ENCODE measurements at places on chromosomes 5 and 9. TPM values are rescaled to one million over a fixed set of nuclear protein-coding genes. Genes with fewer than 3 reads are reported as not detected.

DNA sequence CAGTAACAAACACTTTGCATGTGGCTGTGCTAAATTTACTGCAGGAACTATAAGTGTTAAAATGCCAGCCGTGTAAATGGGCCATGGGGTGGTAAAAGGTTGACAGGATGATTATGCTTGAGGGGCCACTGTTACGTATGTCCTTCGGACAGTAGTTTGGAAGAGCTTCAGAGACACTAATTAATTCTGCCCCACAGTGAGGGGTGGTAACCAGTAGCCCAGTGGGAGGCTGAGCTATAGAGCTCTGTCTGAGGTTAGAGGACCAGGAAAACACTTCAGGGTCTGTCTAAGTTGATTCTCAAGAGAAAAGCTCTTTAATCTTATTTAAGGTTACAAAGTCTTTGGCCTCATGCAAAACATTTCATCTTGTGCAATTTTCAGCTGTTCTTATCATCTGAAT, 176.6 kb downstream of the DMRTA1 start:
- H3K36me3 ChIP-seq = no peaks in the 10 kb centered on the region
- no peaks in the 10 kb centered on the region for H3K4me1 ChIP-seq
- no peak for DNase-seq
- H3K27me3 ChIP-seq = no peaks in the 10 kb centered on the region

GRAMD2B gene
- polyA plus RNA-seq = 3.8 TPM

GRCh38 chr5:127723571-127723970, 20.4 kb downstream of the CCDC192 start:
- no peak overlapping the region for H3K4me3 ChIP-seq
- no peak for DNase-seq
- H3K36me3 ChIP-seq = no peaks in the 10 kb centered on the region
- no peaks in the 10 kb centered on the region for H3K27me3 ChIP-seq
- no peak overlapping the region for H3K27ac ChIP-seq

DNA sequence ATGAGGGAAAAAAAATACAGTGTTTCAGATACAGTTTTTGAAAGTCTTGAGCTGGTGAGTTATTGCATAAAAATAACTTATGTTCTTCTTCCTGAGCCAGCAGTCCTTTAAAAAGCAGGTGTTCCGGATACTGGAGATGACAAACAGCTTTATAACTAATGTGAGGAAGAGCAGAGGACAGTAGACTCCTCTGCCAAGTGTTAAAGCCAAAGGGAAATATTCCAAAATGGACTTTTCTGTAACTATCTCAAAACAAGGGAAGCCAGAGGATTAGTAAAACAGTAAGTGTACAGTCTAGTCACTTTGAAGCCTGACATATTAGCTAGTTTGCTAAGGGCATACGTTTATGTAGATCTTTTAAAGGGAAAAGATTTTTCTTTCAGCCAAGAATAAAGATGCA, 11.0 kb upstream of the SNCAIP start:
- H3K27me3 ChIP-seq = no peaks in the 10 kb centered on the region
- H3K27ac ChIP-seq = no peak overlapping the region
- DNase-seq = no peak
- H3K36me3 ChIP-seq = no peaks in the 10 kb centered on the region

DNA sequence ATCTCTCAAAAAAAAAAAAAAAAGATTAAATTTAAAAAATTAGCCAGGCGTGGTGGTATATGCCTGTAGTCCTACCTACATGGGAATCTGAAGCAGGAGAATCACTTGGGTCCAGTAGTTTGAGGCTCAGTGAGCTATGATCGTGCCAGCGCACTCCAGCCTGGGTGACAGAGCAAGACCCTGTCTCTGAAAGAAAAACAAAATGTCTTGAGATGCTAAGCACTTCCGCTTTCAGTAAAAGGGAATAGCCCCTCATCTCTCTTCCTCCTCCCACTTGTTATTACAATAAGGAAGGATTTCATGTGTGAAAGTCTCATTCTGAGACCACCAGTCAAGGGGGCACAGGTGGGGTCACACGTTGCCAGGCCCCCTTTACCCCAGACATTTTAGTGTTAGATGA, 79.4 kb downstream of the GOLPH3 start:
- H3K36me3 ChIP-seq = peaks cover 1% of the 10 kb centered on the region
- H3K4me1 ChIP-seq = no peaks in the 10 kb centered on the region
- H3K27ac ChIP-seq = no peak overlapping the region

GRCh38 chr9:84501587-84501986, 161.0 kb upstream of the SLC28A3 start:
- H3K36me3 ChIP-seq = no peaks in the 10 kb centered on the region
- H3K4me3 ChIP-seq = no peak overlapping the region
- no peaks in the 10 kb centered on the region for H3K27me3 ChIP-seq
- DNase-seq = no peak
- H3K4me1 ChIP-seq = no peaks in the 10 kb centered on the region

GRCh38 chr9:78033870-78034269, 2.3 kb upstream of the GNAQ start:
- H3K27ac ChIP-seq = no peak overlapping the region
- no peak overlapping the region for H3K4me3 ChIP-seq
- no peaks in the 10 kb centered on the region for H3K27me3 ChIP-seq

HTR4 gene
- not detected for polyA plus RNA-seq

DNA sequence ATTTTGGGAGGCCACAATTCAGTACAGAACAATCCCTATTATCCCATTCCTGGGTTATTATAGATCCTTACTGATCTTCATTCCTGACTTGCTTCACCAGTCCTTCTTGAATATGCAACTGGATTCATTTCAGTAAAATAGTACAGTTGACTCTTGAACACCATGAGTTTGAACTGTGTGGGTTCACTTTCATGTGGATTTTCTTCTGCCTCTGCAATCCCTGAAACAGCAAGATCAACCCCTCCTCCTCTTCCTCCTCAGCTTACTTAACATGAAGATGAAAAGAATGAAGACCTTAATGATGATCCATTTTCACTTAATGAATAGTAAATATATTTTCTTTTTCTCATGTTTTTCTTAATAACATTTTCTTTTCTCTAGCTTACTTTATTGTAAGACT, 8.3 kb upstream of the PDE8B start:
- H3K27me3 ChIP-seq = no peaks in the 10 kb centered on the region
- H3K4me1 ChIP-seq = no peaks in the 10 kb centered on the region
- no peak overlapping the region for H3K27ac ChIP-seq
- no peak overlapping the region for H3K4me3 ChIP-seq
- no peaks in the 10 kb centered on the region for H3K36me3 ChIP-seq
- DNase-seq = no peak

PLPP7 gene
- 0.71 TPM for polyA plus RNA-seq

CNTFR gene
- not detected for polyA plus RNA-seq

GRCh38 chr9:110114859-110115201, 93.1 kb downstream of the C9orf152 start:
- no peak overlapping the region for H3K27ac ChIP-seq
- H3K4me3 ChIP-seq = no peak overlapping the region
- H3K36me3 ChIP-seq = no peaks in the 10 kb centered on the region

DNA sequence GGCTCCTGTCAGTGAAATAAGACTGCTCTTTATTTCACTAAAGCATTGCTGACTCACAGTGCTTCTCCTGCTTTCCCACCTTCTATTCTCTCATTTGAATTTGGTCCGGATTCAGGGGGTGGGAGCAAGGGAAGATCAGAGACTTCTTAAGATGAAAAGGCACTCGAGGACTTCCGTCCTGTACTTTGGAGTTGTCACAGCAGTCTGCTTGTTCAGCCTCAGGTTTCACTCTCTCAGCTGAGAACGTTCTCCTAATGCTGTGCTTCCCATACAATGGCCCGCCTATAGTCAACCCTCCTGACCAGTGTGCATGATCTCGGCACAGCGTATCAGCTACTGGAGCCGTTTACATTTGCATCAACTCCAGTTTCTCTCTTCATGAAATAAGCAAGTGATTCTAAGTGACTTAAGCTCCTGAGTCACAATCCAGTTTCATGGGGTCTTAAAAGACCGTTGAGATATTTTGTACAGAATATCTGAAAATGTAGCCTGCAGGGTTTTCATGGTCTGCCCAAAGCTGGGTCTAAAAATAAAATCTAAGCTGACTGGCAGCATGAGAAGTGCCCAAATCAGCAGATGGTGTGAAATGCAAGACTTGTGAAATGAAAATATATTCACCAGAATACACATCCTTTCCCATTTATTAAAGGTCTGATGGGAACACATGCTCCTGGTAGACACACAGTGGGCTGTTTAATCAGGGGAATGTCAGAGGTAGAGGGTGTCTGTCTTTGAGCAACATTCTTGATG, 145.0 kb downstream of the ADCY2 start:
- no peaks in the 10 kb centered on the region for H3K27me3 ChIP-seq
- H3K4me3 ChIP-seq = no peak overlapping the region
- H3K4me1 ChIP-seq = no peaks in the 10 kb centered on the region

- H3K27ac ChIP-seq = no peak overlapping the region
- H3K4me1 ChIP-seq = no peaks in the 10 kb centered on the region
- no peaks in the 10 kb centered on the region for H3K27me3 ChIP-seq
- no peak for DNase-seq
These were observed 207.5 kb upstream of the TBCA start for GRCh38 chr5:77983482-77984199.

DNA sequence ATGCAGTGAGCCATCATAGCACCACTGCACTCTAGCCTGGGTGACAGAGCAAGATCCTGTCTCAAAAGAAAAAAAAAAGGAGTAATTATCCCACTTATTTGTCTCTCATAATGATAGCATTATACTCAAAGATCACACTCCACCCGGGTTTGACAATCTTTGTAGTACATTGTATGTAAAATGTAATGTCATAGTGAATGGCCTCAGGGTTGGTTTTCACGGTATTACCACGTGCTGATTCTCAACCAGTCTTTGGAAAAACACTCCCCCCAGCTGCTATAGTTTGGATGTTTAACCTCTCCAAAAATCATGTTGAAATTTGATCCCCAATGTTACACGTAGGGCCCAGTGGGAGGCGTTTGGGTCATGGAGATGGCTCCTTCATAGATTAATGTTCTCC, 402.4 kb upstream of the GRAMD2B start:
- no peaks in the 10 kb centered on the region for H3K36me3 ChIP-seq
- DNase-seq = no peak
- H3K27me3 ChIP-seq = no peaks in the 10 kb centered on the region
- H3K4me1 ChIP-seq = no peaks in the 10 kb centered on the region
- no peak overlapping the region for H3K4me3 ChIP-seq

PRR16 gene
- not detected for polyA plus RNA-seq

GRCh38 chr5:166430491-166431319, 1860.7 kb upstream of the WWC1 start:
- H3K36me3 ChIP-seq = no peaks in the 10 kb centered on the region
- no peaks in the 10 kb centered on the region for H3K27me3 ChIP-seq
- H3K4me1 ChIP-seq = no peaks in the 10 kb centered on the region
- DNase-seq = no peak

Data from naive thymus-derived CD4-positive, alpha-beta T cell (primary cell).